GM23338 (cell line): ENCODE measurements at places on chromosomes 6 and 20. TPM values are rescaled to one million over a fixed set of nuclear protein-coding genes. Genes with fewer than 3 reads are reported as not detected.

DNA sequence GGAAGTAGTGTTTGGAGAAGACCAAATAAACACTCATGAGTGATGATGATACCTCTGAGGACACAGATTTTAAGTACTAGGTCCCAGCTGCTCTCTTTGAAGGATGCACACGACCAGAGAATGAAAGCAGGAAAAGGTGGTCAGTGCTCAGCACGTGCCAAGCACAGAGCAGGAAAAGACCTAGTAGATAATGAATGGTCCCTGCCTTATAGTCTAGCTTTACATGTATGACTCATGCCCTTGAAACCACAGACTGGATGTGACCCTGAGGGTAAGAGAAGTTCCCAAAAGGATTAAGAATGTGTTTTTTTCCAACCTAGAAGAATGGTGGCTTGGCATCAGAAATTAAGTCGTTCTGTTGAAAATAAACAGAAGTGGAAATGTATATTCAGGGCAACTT, 2.8 kb upstream of the MC3R start:
- H3K4me3 ChIP-seq = no peak overlapping the region
- H3K36me3 ChIP-seq = 0 out of 2 replicates have a peak, but pooled peaks cover 3% of the 10 kb centered on the region
- no peak overlapping the region for H3K27ac ChIP-seq
- H3K27me3 ChIP-seq = no peaks in the 10 kb centered on the region

The RTEL1 gene
- 26.5 and 34.5 TPM in 2 replicates for total RNA-seq

- no peak overlapping the region for H3K4me3 ChIP-seq
- DNase-seq = no peak
- no peaks in the 10 kb centered on the region for H3K27me3 ChIP-seq
- no peak overlapping the region for H3K27ac ChIP-seq
- H3K36me3 ChIP-seq = no peaks in the 10 kb centered on the region
Observed at GRCh38 chr6:44603044-44603686, 215.7 kb downstream of the CDC5L start.

The ZKSCAN3 gene
- 4.3 and 7.6 TPM in 2 replicates for total RNA-seq

DNA sequence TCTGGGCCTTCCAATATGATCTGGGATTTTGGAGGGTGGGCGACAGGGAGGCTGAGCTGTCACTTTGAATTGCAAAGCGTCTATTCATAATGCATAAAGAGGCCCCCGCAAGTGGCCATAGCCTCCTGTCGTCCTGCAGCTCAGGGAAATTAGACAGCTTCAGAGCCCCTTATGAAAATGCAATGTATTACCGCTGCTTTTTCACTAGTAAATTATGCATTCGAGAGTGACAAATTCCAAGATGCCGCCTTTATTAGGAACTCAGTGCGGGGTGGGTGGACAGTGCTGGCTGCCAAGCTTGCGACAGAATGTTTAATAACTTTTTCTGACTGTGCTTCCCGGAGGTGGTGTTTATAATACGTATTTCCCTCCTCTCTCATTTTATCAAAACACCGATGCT, 168.5 kb downstream of the DHX35 start:
- no peak for DNase-seq
- H3K4me1 ChIP-seq = peaks cover 16% of the 10 kb centered on the region
- H3K27me3 ChIP-seq = no peaks in the 10 kb centered on the region
- no peaks in the 10 kb centered on the region for H3K36me3 ChIP-seq
- no peak overlapping the region for H3K27ac ChIP-seq
- no peak overlapping the region for H3K4me3 ChIP-seq

- H3K4me1 ChIP-seq = peaks cover 28% of the 10 kb centered on the region
- no peaks in the 10 kb centered on the region for H3K36me3 ChIP-seq
- no peak overlapping the region for H3K4me3 ChIP-seq
- no peaks in the 10 kb centered on the region for H3K27me3 ChIP-seq
Observed at GRCh38 chr6:168170841-168171601, 92.0 kb upstream of the FRMD1 start.

- H3K4me3 ChIP-seq = no peak overlapping the region
- no peaks in the 10 kb centered on the region for H3K4me1 ChIP-seq
- no peak overlapping the region for H3K27ac ChIP-seq
- H3K27me3 ChIP-seq = no peaks in the 10 kb centered on the region
Observed at GRCh38 chr6:150659046-150659763, 59.5 kb downstream of the PLEKHG1 start.

The SRMS gene
- 0.50 and 0.59 TPM in 2 replicates for total RNA-seq

DNA sequence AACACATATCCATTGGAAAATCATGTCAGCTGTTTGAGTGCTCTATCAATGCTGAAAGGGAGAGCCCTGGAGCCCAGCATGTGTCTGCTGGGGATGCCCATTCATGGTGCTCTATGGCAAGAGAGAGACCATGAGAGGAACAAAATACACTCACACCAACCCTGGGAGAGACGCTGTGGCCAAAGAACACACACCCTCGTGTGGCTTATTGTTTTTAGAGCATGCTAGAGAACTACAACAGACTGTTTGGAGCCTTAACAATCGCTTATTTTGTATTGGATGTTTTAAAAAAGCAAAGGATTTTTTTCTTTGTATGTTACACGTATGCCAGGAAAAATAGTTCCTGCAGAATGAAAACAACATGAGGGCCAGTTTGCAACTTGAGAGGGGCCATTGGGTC, 151.0 kb downstream of the SLC24A3 start:
- no peaks in the 10 kb centered on the region for H3K4me1 ChIP-seq
- DNase-seq = no peak
- no peaks in the 10 kb centered on the region for H3K27me3 ChIP-seq
- H3K36me3 ChIP-seq = no peaks in the 10 kb centered on the region
- no peak overlapping the region for H3K4me3 ChIP-seq

DNA sequence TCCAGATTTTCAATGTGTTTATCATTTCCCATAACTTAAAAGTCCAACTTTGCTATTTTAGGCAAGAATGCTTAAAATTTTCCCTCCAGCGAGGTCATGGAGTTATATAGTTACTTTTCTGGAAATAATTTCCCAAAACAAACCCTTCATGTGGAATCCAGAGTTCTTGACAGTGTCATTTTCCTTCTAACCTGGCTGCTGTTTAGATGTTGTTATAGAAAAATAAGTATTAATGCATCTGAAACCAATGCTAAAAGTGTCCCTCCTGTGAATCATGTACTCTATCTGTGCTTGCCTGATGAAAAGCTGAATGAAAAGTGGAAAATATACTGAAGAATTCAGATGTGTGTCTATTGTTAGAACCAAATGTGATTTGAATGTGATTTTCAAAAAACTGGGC, 245.3 kb upstream of the HSF2 start:
- DNase-seq = no peak
- H3K27me3 ChIP-seq = no peaks in the 10 kb centered on the region
- peaks cover 8% of the 10 kb centered on the region for H3K4me1 ChIP-seq
- H3K4me3 ChIP-seq = no peak overlapping the region
- no peaks in the 10 kb centered on the region for H3K36me3 ChIP-seq

The CAGE1 gene
- 0.07 and 0.08 TPM in 2 replicates for total RNA-seq

DNA sequence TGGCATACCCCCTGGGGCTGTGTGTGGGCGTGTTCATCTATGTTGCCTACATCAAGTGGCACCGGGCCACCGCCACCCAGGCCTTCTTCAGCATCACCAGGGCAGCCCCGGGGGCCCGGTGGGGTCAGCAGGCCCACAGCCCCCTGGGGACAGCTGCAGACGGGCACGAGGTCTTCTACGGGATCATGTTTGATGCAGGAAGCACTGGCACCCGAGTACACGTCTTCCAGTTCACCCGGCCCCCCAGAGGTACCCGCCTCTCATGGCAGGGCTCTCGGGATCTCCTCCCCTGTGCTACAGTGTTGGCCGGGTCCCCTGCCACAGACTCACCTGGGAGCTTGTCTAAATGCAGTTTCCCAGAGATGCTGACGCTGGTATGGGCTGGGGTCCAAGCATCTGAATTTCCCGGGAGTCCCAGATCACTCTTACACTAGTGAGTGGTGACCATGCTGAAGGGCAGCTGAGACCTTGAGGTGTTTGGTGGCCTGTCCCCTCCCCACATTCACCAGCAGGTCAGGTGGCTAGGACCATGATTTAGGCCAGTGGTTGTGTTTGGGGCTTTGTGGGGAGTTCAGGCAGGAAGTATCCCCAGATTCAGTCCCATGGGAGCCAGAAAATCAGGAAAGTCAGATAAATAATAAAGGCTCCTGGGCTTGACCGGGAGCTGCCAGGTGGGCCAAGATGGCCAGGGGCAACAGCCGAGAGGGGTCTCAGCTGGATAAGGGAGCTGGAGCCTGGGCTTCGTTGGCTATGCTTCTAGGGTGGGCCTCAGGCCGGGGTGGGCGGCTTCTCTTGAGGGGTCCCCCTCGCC, 11.8 kb downstream of the ENTPD6 start:
- no peaks in the 10 kb centered on the region for H3K36me3 ChIP-seq
- no peak overlapping the region for H3K27ac ChIP-seq
- H3K4me3 ChIP-seq = no peak overlapping the region
- DNase-seq = no peak
- H3K27me3 ChIP-seq = no peaks in the 10 kb centered on the region

The DACT2 gene
- 7.3 and 10.6 TPM in 2 replicates for total RNA-seq

The CCN6 gene
- total RNA-seq = not detected in 2 replicates

GRCh38 chr6:13479206-13479800, 8.1 kb downstream of the GFOD1 start:
- DNase-seq = no peak
- peaks cover 15% of the 10 kb centered on the region for H3K27me3 ChIP-seq
- H3K36me3 ChIP-seq = no peaks in the 10 kb centered on the region
- no peak overlapping the region for H3K27ac ChIP-seq
- H3K4me3 ChIP-seq = no peak overlapping the region

DNA sequence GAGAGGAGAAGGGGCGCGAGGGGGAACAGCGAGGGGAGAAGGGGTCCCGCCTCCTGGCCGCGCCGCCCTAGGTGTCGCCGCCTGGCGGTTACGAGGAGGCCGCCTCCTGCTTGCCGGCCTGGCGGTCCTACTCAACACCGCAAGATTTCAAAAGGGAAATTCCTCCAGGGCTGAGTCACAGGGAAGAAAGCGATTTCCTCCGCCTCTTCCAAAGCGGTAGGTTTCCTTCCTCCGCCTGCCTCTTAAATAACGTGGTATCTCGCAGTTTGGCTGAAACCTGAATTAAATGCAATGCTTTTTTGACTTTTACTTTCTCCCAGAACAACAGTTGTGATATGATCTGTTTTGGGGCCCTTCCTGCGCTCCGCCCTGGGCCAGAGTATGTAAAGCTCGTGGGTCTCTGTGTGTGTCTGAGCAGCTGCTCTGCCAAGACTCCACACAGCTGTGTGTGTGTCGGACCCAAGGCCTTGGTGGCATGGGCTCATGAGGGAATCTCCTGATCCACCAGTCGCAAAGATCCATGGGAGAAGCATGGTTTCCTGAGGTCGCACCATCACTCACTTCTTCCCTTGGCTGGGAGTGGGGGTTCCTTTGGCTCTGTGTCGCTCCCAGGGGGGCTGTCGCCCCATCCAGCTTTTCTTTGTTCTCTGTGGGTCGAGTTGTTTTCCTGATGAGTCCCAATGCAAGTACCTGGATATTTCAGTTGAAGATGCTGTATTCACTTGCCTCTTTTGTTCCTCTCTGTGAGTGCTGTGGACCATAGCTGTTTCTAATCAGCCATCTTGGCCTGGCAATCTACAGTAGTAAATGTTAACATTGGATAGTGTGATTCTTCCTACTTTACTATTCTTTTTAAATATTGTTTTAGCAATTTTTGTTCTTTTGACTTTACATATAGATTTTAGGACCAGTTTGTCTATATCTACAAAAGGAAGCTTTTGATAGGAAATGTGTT, 31.6 kb upstream of the NOTCH4 start:
- peaks cover 6% of the 10 kb centered on the region for H3K4me1 ChIP-seq
- peak overlapping the region; percentile 62 for H3K4me3 ChIP-seq
- H3K27me3 ChIP-seq = no peaks in the 10 kb centered on the region
- peak overlapping the region; percentile 99 for H3K27ac ChIP-seq

The RSPH9 gene
- total RNA-seq = 0.10 TPM in 1 of 2 replicates, not detected in the other

The CD109 gene
- 5.3 and 6.0 TPM in 2 replicates for total RNA-seq

The CCM2L gene
- total RNA-seq = 9.6 and 13.3 TPM in 2 replicates

GRCh38 chr6:63759605-63760105, 124.1 kb downstream of the PHF3 start:
- H3K4me3 ChIP-seq = no peak overlapping the region
- no peaks in the 10 kb centered on the region for H3K36me3 ChIP-seq
- DNase-seq = no peak
- no peaks in the 10 kb centered on the region for H3K27me3 ChIP-seq

DNA sequence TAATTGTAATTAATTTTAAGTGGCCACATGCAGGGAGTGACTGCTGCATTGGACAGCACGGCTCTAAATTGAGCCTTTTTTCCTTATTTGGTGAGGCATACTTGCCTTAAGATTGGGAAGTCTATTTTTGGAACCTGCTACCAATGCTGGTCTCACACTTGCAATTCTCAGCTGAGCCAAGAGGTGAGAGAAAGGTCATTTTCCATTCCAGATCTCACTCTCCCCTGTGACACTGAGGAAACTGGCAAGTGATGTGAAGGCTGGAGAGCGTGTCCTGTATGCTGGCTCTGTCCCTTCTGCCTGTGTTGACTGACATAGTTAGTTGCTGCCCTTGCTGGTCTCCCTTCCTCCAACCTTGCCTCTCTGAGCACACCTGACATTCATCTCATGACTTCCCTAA, 735 bp upstream of the MOG start:
- no peak overlapping the region for H3K27ac ChIP-seq
- no peak overlapping the region for H3K4me3 ChIP-seq
- H3K4me1 ChIP-seq = peaks cover 14% of the 10 kb centered on the region
- no peaks in the 10 kb centered on the region for H3K36me3 ChIP-seq
- DNase-seq = no peak

The TINAG gene
- not detected in 2 replicates for total RNA-seq

The TMC2 gene
- total RNA-seq = 0.12 TPM in 1 of 2 replicates, not detected in the other

The TBC1D20 gene
- 15.0 and 15.2 TPM in 2 replicates for total RNA-seq

DNA sequence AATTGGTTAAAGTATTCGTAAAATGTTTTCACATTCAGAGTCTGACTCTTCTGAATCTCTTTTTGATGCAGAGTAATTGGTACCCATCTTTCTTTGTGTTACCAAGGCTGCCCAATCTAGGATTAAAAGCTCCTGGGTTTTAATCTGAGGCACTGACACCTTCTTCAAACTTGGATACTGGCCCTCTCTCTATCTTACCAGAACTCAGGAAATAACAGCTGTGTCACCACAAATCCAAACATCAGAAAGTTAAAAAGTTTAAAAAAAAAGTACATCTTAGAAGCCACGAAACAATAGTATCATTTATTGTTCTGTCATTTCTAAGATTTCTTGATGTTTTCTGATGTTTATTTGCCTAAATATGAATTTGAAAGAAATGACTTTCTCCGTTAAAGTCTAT, 255.5 kb upstream of the RUNX2 start:
- H3K4me1 ChIP-seq = peaks cover 12% of the 10 kb centered on the region; the same call in 1 of the 2 replicates
- H3K36me3 ChIP-seq = no peaks in the 10 kb centered on the region
- no peak overlapping the region for H3K4me3 ChIP-seq
- no peak for DNase-seq
- no peak overlapping the region for H3K27ac ChIP-seq

DNA sequence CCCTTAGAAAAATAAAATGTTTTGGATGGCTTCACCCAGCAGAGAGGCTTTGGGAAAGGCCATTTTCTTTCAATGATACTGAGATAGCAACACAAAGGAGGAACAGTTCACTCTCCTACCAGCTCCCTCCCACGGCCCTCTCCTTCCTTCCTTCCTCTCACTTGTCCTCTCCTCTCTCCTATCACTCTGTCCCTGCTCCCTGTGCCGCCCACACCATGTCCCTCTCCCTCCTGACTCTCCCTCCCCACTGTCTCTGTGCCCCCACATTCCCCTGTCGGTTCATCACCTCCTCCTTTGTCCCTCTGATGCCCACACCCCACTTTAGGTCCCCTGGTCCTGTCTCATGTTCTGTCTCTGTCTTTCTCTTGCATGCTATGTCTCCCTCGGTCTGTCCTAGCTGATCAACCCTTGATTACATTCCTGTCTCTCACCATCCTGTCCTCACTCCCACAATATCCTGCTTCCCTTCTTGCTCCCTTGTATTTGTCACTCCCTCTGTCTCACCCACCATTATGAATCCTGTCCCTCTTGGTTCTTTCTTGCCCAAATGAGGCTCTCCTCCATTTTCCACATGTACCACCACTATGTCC, 30.1 kb downstream of the ELMO2 start:
- no peak for DNase-seq
- H3K36me3 ChIP-seq = peaks cover 28% of the 10 kb centered on the region
- H3K27me3 ChIP-seq = no peaks in the 10 kb centered on the region
- no peak overlapping the region for H3K4me3 ChIP-seq
- H3K27ac ChIP-seq = no peak overlapping the region
